ENCODE measurements at places on chromosomes 7 and 10.

DNA sequence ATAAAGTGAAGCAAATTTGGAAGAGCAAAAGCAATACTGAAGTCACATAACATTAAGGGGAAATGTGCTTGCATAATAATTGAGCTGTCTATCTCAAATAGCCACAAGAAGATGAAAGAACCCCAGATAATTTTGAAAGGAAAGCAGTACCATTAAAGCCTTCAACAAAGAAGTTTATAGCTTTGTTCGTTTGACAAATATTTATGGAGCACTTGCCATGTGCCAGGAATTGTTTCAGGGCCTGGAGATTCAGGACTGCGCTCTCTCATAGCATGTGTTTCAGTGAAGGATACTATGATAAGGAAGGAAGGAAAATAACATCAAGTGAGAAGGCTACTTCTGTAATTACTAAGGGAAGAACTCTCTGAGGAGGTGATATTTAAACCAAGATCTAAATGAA lies 212.3 kb upstream of the CSTF2T start:
- DNase-seq: no peak

GRCh38 chr7:135275971-135276580 lies 42.4 kb downstream of the STRA8 start:
- no peak for DNase-seq

- DNase-seq: no peak
Observed at GRCh38 chr10:49289480-49289879, 9.5 kb upstream of the C10orf71 start.

GRCh38 chr7:103752995-103753394 lies 236.5 kb downstream of the RELN start:
- no peak for DNase-seq

- DNase-seq: no peak
Observed at GRCh38 chr10:67815571-67816059, 22.4 kb downstream of the DNAJC12 start.

Data from activated CD8-positive, alpha-beta memory T cell treated with anti-CD3 and anti-CD28 coated beads for 1 hour (primary cell).